Upper lobe of left lung (tissue), 6 donors: ENCODE measurements at places on chromosomes 11 and 22. TPM values are rescaled to one million over a fixed set of nuclear protein-coding genes. Genes with fewer than 3 reads are reported as not detected.

DNA sequence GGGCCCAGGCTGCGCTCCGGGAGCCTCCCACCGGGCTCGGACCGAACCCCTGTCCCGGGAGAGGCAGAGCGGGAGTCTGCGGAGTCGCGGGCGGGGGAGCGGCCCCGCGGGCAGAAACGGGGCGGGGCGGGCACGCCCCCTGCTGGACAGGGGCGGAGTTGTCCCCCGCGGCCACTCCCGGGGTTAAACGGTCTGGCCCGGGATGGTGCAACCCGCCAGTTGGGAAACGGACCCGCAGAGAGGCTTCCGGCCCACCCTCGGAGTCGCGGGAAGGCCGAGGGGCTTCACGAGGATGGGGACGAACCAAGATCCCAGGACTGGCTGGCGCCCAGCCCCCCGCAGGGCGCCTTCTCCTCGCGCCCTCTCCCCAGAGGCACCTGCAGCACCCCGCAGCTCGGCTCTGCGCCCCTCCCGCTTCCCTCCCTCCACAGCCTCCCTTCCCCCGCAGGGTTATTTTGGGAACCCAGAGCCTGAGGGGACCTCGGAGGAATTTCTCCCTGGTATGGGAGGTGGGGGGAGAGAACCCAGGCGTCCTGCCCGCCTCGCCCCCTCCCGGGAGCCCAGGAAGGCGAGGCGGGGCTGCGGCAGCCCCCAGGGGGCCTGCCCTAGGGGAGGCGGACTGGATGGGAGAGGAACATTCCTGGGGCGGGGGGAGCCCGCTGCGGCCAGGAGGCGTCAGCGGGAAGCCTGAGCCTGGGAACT is 902 bp downstream of the RASGRP2 start:
- H3K4me3 ChIP-seq: peak overlapping the region; percentile 64
- no peaks in the 10 kb centered on the region for H3K27me3 ChIP-seq
- H3K4me1 ChIP-seq: peaks cover 58% of the 10 kb centered on the region
- H3K27ac ChIP-seq: peak overlapping the region; percentile 90
- DNase-seq: peak; percentile 97

GRCh38 chr11:86954269-86955110 is 705 bp downstream of the FZD4 start:
- peak overlapping the region; percentile 86 for H3K27ac ChIP-seq
- H3K36me3 ChIP-seq: peaks cover 23% of the 10 kb centered on the region
- peaks cover 20% of the 10 kb centered on the region for H3K4me1 ChIP-seq
- H3K27me3 ChIP-seq: no peaks in the 10 kb centered on the region

DNA sequence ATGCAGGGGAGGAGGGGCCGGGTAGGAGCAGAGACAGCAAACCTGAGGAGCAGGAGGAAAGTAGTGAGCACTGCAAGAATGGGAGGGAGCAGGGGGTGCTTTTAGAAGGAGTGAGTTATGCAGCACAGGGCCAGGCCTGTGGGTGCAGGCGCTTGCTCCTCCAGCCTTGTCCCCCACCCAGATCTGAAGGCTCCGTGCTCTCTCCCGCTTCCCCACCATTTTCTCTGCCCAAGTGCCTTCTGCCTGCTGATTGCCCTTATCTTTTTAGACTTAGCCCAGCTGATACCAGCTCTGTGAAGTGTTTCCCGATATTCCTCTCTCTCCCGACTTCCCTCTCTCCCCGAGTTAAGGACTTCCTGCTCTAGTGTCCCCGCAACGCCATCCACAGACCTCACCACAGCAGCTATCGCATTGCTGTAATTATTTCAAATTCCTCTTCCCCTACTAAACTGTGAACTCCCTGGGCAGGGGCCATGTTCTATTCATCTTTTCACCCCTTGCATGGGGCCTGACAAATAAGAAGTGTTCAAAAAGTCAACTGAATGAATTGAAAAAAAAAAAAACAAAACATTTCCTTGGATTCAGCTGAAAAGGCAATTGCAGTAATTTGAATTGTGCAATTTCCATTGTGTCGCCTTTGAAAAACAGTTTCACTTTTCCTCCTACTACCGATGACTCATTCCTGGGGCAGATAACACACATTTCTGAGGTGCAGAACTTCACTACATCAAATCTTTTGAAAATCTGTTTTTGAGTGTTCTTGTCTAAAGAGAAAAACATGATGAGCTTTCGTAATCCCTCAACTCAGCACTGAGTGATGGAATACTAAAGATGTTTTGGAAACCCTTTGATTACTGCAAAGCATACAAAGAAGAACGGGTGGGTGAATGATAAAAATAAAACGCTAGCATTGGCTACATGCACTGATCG is 69.7 kb upstream of the BMAL1 start:
- peak overlapping the region; percentile 49 for H3K4me3 ChIP-seq
- H3K27me3 ChIP-seq: no peaks in the 10 kb centered on the region
- H3K4me1 ChIP-seq: peaks cover 11% of the 10 kb centered on the region
- peak; percentile 60 for DNase-seq

DNA sequence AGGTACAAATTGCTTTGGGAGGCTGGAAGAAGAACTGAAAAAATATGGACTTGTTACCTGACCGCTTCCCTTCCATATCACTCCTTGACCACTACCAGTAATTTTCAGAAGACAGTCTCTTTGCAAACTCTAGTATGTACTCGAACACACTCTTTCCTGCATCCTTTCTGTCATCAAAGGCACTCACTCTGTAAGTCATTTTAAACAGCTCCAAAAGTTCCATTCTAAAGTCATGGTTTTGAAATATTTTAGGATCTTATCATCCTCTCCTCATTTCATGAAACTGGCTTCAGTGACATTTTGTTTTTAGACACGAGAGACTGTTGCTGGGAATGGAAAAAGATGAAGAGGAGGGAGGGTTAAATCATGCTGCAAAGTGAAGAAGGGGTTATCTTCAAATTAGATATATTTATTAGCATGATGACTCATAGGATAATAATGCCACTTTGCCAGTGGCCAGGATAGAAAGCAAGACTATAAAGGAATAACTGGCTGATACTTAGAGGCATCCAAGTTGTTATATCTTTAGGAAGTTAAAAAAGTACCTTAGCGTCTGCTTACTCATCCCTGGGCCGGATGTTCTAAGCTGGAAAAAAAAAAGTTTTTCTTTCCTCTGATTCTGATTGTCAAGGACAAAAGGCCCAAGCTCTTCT is 549.3 kb downstream of the METTL15 start:
- no peak overlapping the region for H3K4me3 ChIP-seq
- DNase-seq: no peak

DNA sequence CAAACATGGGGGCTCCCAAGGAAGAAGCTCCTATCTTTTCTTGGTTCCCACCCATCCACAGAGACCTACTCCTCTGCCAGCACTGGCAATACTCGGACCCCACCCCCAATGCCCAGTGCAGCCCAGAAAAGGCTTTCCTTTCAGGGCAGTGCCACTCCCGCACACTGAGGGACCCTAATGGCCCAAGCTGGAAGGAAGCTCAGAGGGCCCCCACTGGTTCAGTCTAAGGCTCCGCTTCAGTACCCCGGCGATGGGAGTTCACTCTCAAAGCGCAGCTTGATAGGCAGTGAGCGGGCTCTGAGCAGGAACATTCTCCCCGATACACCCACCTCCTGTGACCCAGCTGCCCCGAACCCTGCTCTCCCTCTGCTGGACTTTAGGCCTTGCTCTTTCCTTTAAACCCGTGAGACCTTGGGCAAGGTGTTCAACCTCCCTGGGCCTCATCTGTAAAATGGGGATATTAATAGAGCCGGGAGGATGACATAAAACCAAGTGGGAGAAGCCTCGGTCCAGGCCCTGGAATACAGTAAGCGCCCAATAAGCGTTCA is 48.4 kb downstream of the CHRDL2 start:
- H3K36me3 ChIP-seq: no peaks in the 10 kb centered on the region
- peak overlapping the region; percentile 38 for H3K4me3 ChIP-seq
- no peaks in the 10 kb centered on the region for H3K27me3 ChIP-seq

DNA sequence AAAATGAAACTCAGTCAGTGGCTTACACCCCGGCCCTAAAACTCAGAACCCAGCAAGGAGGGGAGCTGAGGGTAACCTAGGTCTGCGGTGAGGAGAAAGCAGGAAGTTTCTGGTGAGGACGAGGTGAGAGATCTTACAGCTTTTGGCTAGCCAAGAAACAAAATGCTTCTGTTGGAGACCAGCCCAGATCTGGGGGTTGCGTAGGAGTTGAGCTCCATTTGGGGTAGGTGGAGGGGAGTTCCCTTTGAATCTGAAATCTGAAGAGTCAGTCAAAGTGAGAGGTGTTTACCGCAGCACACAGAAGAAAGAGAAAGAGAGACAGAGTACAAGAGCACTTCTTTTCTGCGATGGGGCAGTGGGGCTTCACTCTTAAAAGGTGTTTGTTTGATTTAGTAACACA is 29.6 kb downstream of the EHF start:
- H3K36me3 ChIP-seq: peaks cover 3% of the 10 kb centered on the region
- no peak for DNase-seq
- H3K4me3 ChIP-seq: no peak overlapping the region
- peak overlapping the region; percentile 57 for H3K27ac ChIP-seq

- H3K4me3 ChIP-seq: no peak overlapping the region
- no peak overlapping the region for H3K27ac ChIP-seq
- peaks cover 11% of the 10 kb centered on the region for H3K4me1 ChIP-seq
- H3K27me3 ChIP-seq: no peaks in the 10 kb centered on the region
These were observed 14.9 kb upstream of the SOX10 start for GRCh38 chr22:37999236-37999635.

- H3K27ac ChIP-seq: peak overlapping the region; percentile 88
- DNase-seq: no peak
- H3K36me3 ChIP-seq: no peaks in the 10 kb centered on the region
- peaks cover 51% of the 10 kb centered on the region for H3K4me1 ChIP-seq
- no peaks in the 10 kb centered on the region for H3K27me3 ChIP-seq
These were observed 4.1 kb upstream of the NNMT start for GRCh38 chr11:114291842-114292680.

DNA sequence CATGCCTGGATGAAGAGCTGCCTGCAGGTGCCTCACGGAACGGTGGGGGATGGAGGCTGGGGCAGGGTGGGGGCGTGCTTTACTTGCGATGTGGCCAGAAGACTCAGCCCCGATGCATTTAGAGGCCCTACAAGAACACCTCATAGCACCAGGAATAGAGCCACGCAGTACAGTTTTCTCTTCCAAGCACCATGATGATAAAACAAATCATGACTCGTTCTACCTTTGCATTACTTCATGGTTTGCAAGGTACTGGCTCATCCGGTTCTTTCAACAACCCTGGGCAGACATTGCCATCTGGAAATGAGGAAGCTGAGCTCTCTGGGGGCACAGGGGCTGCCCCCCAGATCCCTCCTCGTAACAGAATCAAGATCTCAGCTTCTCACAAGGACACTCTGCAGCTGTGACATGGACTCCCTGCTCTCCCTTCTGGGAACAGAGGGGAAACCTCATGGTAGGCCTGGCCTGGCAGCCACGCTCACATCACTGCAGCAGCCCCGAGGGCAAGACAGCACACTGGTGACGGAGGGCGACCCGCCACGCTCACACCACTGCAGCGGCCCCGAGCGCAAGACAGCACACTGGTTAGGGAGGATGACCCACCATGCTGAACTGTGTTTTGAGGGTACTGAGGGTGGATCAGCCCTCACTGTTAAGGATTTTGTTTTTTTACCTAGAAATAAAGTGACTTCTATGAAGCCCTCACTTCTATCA is 46.9 kb downstream of the PHF21B start:
- H3K27me3 ChIP-seq: no peaks in the 10 kb centered on the region
- DNase-seq: no peak
- H3K36me3 ChIP-seq: no peaks in the 10 kb centered on the region

Gene KIRREL3
- total RNA-seq: not detected

Gene UPB1
- 1.7 TPM for total RNA-seq

Gene CD3D
- total RNA-seq: 5.1 TPM

Gene SPTBN2
- total RNA-seq: 14.9 TPM

Gene MB
- total RNA-seq: 0.46 TPM
